T-helper 17 cell (primary cell): ENCODE measurements at places on chromosomes 11 and 22. TPM values are rescaled to one million over a fixed set of nuclear protein-coding genes. Genes with fewer than 3 reads are reported as not detected.
A peak's percentile ranks its signal among the peaks of the same experiment; 100 is the strongest.

EP300 gene
- total RNA-seq, result 168 TPM

SORL1 gene
- total RNA-seq, result 331 TPM

EFCAB6 gene
- not detected for total RNA-seq

CABP7 gene
- total RNA-seq, result 0.32 TPM

SPI1 gene
- total RNA-seq, result 4.9 TPM

CBX6 gene
- total RNA-seq, result 44.0 TPM

OR51I1 gene
- total RNA-seq, result not detected

EHF gene
- 0.65 TPM for total RNA-seq

KCNJ1 gene
- total RNA-seq, result 0.22 TPM

GRCh38 chr22:19096555-19096954, 25.7 kb downstream of the DGCR2 start:
- peaks cover 21% of the 10 kb centered on the region for H3K4me1 ChIP-seq
- DNase-seq, result no peak
- H3K4me3 ChIP-seq, result no peak overlapping the region
- H3K27me3 ChIP-seq, result no peaks in the 10 kb centered on the region
- peak overlapping the region; percentile 74 for H3K27ac ChIP-seq
- H3K36me3 ChIP-seq, result peaks cover 5% of the 10 kb centered on the region

DNA sequence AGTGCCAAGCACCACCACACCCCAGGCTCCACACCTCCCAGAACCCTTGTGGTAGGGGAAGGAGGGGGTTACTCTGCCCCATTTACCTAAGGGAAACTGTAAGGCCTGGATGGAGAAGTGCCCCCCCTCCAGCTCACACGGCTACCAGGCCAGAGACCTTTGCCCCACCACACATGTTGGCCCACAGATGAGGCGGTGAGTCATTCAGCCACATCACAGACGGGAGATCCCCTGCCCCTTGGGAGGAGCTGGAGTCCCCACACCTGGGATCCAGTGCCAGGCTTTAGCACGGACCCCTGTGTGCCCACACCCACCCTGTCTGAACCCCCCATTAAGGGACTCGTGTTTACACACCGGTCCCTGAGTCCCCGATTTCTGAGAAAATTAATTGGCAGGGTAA, 24.9 kb downstream of the CDKN1C start:
- peaks cover 43% of the 10 kb centered on the region for H3K27me3 ChIP-seq
- DNase-seq, result no peak
- peaks cover 2% of the 10 kb centered on the region for H3K4me1 ChIP-seq
- peaks cover 3% of the 10 kb centered on the region for H3K36me3 ChIP-seq

GRCh38 chr11:125215976-125216375, 51.4 kb downstream of the PKNOX2 start:
- H3K36me3 ChIP-seq, result peaks cover 3% of the 10 kb centered on the region
- H3K27ac ChIP-seq, result no peak overlapping the region
- H3K27me3 ChIP-seq, result peaks cover 76% of the 10 kb centered on the region
- H3K4me3 ChIP-seq, result no peak overlapping the region

- H3K4me3 ChIP-seq, result no peak overlapping the region
- no peaks in the 10 kb centered on the region for H3K27me3 ChIP-seq
- H3K4me1 ChIP-seq, result no peaks in the 10 kb centered on the region
Observed at GRCh38 chr11:37050311-37050710, 452.3 kb upstream of the RAG2 start.

DNA sequence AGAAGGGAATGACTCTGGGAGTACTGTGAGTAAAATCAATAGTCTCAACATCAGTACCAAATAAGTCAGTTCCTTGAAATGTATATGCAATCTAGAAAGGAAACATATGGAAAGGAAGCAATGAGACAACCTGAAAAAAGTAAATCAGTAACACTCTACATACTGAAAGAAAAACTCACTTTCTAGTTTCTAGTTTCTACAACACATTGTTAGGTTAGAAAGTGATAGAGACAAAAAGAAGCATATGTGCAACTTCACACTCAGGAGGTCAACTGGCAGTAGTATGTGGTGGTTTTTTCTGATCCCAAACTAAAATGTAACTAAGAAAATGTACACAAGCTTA, 156.5 kb upstream of the SOX6 start:
- no peak overlapping the region for H3K4me3 ChIP-seq
- no peaks in the 10 kb centered on the region for H3K4me1 ChIP-seq
- H3K36me3 ChIP-seq, result no peaks in the 10 kb centered on the region
- H3K27ac ChIP-seq, result no peak overlapping the region
- DNase-seq, result no peak

- H3K4me3 ChIP-seq, result no peak overlapping the region
- H3K36me3 ChIP-seq, result peaks cover 3% of the 10 kb centered on the region
- DNase-seq, result no peak
- H3K4me1 ChIP-seq, result no peaks in the 10 kb centered on the region
Observed at GRCh38 chr11:32137869-32138268, 47.0 kb downstream of the RCN1 start.

DNA sequence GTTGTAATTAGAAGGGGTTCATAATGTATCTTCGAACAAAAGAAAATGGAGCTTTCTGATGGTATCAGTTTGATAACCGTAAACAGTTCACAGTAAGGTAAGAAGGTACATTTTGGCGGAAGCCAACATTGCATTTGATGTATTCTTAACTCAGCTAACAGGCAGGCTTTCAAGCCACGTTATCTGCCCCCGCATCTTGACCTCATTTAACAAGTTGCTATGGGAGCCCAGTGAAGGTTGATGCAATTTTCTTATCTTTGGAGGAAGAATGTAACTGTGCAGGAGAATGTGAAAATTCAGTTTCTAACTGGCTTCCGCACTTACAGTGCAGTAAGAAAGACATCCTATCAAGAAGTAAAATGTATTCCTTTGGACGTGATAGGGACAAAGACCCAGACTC, 110.6 kb downstream of the ETS1 start:
- H3K27ac ChIP-seq, result peak overlapping the region; percentile 100
- H3K36me3 ChIP-seq, result peaks cover 37% of the 10 kb centered on the region
- peaks cover 85% of the 10 kb centered on the region for H3K4me1 ChIP-seq
- H3K27me3 ChIP-seq, result no peaks in the 10 kb centered on the region

DNA sequence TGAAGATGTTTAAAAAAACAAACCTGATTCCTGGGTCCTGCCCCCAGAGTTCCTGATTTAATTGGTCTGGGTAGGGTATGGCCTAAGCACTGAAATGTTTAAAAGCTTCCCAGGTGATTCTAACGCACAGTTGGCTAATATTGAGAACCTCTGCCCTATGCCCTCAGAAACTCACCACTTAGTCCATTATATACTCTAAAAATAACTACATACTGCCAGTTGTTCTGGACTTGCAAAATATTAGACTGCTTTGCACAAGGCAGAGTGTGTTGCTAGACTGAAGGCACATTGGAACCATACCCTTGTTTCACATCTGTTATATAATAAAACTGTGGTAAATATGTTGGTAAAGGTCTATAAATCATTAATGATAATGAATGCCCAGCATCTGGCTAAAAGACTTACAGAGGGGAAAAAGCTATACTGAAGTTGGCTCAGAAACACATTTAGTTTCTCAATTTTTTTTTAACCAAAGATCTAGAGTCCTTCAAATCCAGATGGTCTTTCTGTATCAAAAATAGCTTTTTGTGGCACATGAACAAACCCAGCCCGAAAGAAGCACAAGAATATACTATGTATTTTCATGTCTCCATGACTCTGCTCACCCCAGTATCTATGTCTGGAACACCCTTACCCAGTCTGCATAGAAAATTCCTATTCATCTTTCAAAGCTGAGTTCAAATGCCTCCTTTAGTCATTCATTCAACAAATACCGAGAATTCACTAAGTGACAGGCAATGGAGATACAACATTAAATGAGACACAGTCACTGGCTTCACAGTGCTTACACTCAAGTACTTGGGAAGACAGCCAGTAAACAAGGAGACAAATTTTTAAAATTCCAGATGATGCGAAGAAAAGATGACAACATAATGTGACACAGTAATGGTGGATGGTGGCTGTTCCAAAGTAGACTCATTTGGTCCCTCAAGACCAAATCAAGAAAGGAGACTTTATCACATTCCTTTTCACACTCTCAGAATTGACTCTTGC, 44.1 kb downstream of the RBFOX2 start:
- H3K4me1 ChIP-seq, result no peaks in the 10 kb centered on the region
- H3K27ac ChIP-seq, result no peak overlapping the region
- H3K27me3 ChIP-seq, result peaks cover 42% of the 10 kb centered on the region
- no peak overlapping the region for H3K4me3 ChIP-seq
- DNase-seq, result no peak
- no peaks in the 10 kb centered on the region for H3K36me3 ChIP-seq

- H3K36me3 ChIP-seq, result no peaks in the 10 kb centered on the region
- DNase-seq, result no peak
- H3K27ac ChIP-seq, result no peak overlapping the region
- no peak overlapping the region for H3K4me3 ChIP-seq
Observed at GRCh38 chr22:45511847-45512261, 9.2 kb downstream of the FBLN1 start.

GRCh38 chr22:39738746-39739145, 154.8 kb downstream of the ENTHD1 start:
- H3K4me3 ChIP-seq, result no peak overlapping the region
- H3K27ac ChIP-seq, result no peak overlapping the region
- no peaks in the 10 kb centered on the region for H3K36me3 ChIP-seq
- peaks cover 24% of the 10 kb centered on the region for H3K27me3 ChIP-seq
- DNase-seq, result no peak
- H3K4me1 ChIP-seq, result no peaks in the 10 kb centered on the region

GRCh38 chr11:97683733-97684132, 1293.9 kb downstream of the JRKL start:
- no peak for DNase-seq
- H3K4me3 ChIP-seq, result no peak overlapping the region
- no peaks in the 10 kb centered on the region for H3K36me3 ChIP-seq
- no peaks in the 10 kb centered on the region for H3K4me1 ChIP-seq
- H3K27me3 ChIP-seq, result no peaks in the 10 kb centered on the region

DNA sequence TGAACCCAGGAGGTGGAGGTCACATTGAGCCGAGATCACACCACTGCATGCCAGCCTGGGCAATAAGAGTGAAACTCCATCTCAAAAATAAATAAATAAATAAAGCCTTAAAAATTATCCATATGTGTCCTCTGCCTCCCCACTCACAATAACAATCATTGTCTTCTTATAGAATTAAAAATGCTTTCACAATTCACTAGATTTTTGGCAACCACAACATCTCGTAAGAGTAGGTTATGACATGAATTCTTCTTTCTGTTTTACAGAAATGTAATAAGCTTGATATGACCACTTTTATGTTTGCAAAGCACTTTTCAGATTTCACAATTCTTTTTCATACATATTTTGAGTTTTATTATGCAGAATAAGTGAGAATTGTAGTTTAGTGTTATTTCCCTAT, 54.5 kb upstream of the HSPA8 start:
- H3K36me3 ChIP-seq, result no peaks in the 10 kb centered on the region
- H3K4me3 ChIP-seq, result no peak overlapping the region
- H3K4me1 ChIP-seq, result no peaks in the 10 kb centered on the region

DNA sequence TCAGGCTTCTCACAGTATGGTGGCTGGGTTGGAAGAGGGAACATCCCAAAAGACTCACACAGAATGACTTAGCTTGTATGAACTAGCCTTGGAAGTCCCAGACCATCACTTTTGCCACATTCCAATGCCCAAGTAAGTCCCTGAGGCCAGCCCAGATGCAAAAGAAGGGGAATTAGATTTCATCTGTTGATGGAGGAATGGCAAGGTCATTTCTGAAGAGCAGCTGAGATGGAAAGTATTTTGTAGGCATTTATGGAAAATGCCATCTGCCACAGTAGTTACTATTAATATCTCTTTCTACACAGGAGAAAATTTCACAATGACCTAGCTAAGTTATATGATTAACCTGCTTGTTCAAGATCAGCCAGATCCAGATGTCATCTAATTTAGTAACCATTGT, 58.8 kb downstream of the ENDOD1 start:
- peaks cover 28% of the 10 kb centered on the region for H3K4me1 ChIP-seq
- no peak overlapping the region for H3K27ac ChIP-seq
- H3K4me3 ChIP-seq, result no peak overlapping the region
- no peak for DNase-seq
- no peaks in the 10 kb centered on the region for H3K36me3 ChIP-seq

DNA sequence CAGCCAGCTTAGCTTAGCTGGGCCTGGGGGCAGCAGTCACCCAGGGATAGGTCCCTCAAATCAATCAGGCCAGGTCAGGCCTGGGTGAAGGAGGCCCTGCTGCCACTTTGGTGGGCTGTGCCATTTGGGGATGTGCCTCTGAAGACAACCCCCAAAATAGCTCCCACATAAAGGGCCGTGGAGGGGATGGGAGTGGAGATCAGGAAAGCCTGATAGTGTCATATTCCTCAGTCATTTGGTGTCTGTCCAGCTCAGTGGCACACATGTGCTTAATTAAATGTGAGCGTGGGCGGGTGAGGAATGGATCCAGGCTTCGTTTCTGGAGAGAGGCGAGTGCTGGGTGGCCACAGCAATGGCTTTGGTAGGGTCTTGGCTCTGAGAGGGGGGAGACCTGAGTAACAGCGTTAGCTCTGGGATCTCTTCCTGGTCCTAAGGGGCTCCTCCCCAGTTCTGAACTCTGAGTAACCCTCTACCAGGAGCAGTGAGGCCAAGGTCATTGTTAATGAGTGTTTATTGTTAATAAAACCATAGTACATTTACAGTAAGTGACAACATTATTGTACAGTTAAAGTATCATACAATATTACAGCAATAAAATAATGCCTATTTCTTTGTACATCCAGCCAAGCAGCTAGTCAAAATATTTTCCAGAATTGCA, 45.2 kb downstream of the NAT10 start:
- H3K4me1 ChIP-seq, result peaks cover 5% of the 10 kb centered on the region
- H3K4me3 ChIP-seq, result no peak overlapping the region
- H3K36me3 ChIP-seq, result peaks cover 8% of the 10 kb centered on the region
- no peak for DNase-seq

- H3K36me3 ChIP-seq, result peaks cover 1% of the 10 kb centered on the region
- H3K27ac ChIP-seq, result no peak overlapping the region
- H3K27me3 ChIP-seq, result peaks cover 71% of the 10 kb centered on the region
- DNase-seq, result no peak
Observed at GRCh38 chr11:123203934-123204333, 8.9 kb upstream of the CLMP start.

- H3K36me3 ChIP-seq, result peaks cover 2% of the 10 kb centered on the region
- peaks cover 4% of the 10 kb centered on the region for H3K4me1 ChIP-seq
- peaks cover 15% of the 10 kb centered on the region for H3K27me3 ChIP-seq
- H3K27ac ChIP-seq, result no peak overlapping the region
- no peak overlapping the region for H3K4me3 ChIP-seq
Observed at GRCh38 chr22:29018293-29019189, 43.1 kb downstream of the C22orf31 start.

- H3K36me3 ChIP-seq, result no peaks in the 10 kb centered on the region
- H3K27ac ChIP-seq, result no peak overlapping the region
- no peak for DNase-seq
- H3K4me3 ChIP-seq, result no peak overlapping the region
- no peaks in the 10 kb centered on the region for H3K27me3 ChIP-seq
Observed at GRCh38 chr11:48354013-48354412, 12.3 kb downstream of the OR4C5 start.

DNA sequence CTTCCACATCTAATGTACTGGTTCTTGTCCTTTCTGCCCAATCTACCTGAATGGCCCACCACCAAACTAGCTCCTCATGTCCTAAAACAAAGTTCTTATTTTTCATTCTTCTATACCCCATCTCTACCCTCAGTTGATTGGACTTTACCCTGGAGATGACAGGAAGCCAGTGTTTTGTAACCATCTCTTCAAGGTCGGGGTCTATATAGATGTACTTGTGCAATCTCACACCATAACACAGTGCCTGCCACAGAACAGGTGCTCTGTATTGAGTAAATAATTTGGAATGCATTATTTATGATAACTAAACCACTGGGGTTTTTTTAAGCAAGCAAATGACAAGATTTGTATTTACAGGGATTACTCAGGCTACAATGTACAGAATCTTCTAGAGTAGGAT, 76.7 kb upstream of the FAM181B start:
- no peak for DNase-seq
- peaks cover 2% of the 10 kb centered on the region for H3K36me3 ChIP-seq
- no peak overlapping the region for H3K4me3 ChIP-seq
- peaks cover 62% of the 10 kb centered on the region for H3K27me3 ChIP-seq
- no peak overlapping the region for H3K27ac ChIP-seq
- peaks cover 2% of the 10 kb centered on the region for H3K4me1 ChIP-seq
